ENCODE measurements at places on chromosomes 5 and 9.

GRCh38 chr5:67678594-67678993 lies 482.0 kb upstream of the CD180 start:
- no peak for DNase-seq

DNA sequence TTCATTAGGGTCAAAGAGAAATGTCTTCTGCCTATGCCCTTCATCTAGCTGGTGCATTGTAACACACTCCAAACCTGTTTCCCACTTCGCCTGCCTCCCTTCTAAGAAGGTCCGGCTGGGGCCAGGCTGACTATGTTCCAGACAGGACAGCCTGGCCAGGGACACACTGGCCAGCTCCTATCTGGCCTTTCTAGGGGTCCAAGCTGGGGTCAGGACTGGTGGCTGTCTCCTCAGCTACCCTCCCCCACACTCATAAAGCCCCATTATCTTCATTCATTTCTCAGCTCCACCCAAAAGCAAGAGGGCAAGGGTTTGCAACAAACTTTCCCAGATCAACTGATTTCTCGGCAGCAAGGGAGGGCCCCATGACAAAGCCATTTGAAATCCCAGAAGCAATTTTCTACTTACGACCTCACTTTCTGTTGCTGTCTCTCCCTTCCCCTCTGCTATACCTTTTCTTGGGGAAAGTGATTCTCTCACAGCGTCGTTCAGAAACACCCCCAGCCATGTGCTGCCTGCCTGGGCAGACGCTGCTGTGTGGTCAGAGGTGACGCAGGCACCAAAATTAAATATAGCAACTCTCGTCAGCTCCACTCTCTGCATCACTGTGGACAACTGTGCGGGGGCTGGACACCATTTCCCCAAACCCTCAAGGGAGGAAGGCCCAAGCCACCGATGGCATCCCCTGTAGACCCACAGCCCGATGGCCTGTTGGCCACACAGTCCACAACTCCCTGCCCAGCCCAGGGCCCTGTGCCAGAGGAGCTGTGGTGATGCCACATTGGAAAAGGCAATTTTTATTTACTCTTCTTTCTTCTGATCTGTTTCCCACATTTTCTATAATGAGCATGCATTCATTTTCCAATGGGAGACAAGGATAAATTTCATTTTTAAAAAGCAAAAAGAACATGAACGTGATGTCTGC lies 6.1 kb downstream of the IL13 start:
- no peak for DNase-seq

DNA sequence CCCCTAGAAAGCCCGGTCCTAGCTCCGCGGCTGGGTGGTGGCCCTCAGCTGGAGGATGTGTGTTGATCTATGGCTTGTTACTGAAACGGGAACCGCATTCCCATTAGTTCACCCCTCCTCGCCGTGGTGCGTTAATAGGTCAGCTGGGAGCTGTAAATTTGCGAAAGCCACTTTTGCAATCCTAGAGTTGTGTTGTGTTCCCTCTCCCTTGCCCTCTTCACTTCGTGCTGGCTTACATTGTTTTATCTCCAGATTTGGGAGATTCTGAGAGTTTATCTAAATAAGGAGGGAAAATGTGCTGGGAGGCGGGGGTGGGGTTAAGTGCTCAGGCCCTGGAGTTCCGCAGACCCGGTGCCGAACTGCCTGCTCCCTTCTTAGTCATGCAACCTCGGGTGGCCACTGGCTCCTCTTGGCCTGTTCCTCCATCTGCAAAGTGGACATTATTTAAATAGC lies 62.8 kb downstream of the HMCN2 start:
- no peak for DNase-seq

DNA sequence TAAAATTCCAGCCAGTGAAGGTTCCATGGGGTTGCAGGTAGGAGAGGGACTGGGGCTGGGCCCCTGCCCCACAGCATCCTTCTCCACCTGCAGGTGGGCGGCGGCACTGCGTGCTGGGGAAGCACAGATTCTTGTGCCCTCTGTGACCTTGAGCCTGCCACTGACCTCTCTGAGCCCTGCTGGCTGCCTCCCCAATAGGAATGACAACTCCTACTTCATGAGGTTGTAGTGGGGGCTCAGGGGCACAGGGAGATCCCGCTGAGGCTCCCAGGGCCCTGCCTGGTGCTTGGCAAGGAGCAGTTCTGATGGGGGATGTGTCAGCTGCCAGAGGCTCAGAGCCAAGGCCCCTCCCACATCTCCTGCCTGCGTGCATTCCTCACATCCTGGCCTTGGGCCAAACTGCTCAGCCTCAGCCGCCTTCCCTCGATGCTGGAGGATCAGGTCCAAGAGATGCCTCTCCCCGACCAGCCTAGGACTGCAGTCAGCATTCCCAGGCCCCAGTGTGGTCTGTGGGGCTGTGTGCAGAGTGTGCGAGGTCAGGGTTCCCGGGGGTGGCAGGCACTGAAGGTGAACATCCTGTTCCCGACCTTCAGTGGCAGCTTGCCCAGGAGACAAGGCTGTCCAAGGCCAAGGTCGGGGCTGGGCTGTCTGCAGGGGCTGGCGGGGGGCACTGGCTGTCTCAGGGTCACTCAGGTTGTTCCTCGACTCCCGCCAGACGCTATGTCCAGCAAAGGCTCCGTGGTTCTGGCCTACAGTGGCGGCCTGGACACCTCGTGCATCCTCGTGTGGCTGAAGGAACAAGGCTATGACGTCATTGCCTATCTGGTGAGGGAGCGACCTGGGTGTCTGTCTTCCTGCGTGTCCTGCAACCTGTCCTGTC lies 7.0 kb downstream of the ASS1 start:
- no peak for DNase-seq

GRCh38 chr9:130078547-130078946 lies 24.8 kb downstream of the GPR107 start:
- DNase-seq: no peak

GRCh38 chr9:126678989-126679388 lies 65.3 kb downstream of the LMX1B start:
- DNase-seq: no peak

GRCh38 chr5:94674490-94675382 lies 56.3 kb downstream of the SLF1 start:
- no peak for DNase-seq

GRCh38 chr9:33924978-33925797 lies 108.2 kb downstream of the UBE2R2 start:
- DNase-seq: no peak

DNA sequence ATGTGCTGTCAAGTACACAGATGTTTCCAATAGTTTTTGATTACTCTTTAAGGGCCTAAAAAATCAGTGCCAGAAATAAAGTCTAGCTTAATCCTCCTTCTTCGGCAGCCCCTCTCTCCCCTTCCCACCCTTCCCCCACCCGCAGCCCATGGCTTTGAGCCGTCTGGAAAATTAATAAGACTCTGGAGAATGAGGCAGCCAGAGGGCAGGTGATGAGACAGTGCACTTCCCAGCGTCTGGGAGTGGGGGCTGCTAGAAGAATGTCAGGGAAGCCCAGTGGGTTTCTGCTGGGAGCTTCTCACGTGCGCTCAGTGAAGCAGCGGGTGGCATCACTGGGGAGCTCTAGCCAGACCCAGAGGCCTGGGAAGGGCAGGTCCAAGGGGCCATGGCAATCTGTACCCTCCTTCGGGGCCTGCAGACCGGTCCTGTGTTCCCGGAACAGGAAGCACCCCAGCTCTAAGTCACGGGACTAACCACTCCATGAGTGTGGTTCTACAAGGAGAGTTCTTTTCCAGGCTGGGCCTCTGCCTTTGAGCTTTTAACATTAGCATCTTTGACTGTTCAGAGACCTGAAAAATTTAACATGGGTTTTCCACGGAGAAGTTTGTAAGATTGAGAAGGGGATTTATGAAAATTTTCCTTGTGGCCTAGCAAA lies 164.8 kb upstream of the OTULINL start:
- DNase-seq: no peak

DNA sequence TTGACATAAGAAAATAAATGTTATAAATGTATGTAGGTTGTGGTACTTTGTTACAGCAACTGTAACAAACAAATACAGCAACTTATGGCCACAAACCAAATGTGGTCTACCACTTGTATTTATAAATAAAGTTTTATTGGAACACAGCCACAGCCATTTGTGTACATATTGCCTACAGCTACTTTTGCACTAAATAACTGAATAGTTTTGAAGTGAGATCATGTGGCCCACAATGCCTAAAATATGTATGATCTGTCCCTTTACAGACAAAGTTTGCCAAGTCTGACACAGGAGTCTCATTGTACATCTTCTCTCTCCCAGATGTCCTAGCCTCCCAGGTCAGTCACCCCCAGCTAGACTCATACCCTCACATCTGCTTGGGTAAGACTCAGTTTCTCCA lies 283.6 kb upstream of the PRDM9 start:
- no peak for DNase-seq

DNA sequence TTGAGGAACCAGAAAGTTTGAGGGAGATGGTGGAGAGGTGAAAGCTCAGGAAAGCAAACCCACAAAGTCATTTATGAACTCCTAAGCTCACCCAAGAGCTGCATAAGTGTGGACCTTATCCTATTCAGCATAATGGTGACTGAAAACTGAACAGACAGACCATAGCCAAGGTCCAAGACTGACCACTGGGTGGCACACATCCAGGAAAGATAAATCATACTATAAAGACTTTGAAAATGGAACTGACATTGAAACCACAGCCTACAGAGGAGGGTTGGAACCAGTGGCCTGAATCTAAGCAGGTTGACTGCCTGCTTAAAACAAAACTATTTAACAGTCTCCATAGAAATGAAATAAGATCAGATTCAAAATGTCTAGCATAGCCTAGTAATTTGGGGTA lies 121.0 kb upstream of the RGS7BP start:
- no peak for DNase-seq

- no peak for DNase-seq
Measured at GRCh38 chr5:148856009-148856367, 29.6 kb downstream of the ADRB2 start.

DNA sequence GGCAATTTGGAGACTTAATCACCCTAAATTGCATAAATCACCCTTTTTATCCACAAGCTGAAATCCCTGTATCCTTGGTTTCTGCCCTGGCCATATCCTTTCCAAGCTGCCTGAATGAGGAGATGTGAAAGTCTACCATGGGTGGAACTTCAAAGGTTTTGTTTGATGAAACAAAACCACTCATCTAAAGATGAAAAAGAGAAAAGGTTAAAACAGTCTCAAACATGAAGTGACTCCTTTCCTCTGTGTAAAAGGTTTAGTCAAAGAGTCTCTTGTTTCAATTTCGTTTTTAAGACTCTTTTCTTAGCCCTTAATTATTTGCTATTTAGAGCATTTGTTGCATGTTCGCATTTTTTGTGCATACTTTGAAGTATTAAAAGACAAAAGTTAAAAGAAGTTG lies 11.2 kb downstream of the SLC45A2 start:
- no peak for DNase-seq

DNA sequence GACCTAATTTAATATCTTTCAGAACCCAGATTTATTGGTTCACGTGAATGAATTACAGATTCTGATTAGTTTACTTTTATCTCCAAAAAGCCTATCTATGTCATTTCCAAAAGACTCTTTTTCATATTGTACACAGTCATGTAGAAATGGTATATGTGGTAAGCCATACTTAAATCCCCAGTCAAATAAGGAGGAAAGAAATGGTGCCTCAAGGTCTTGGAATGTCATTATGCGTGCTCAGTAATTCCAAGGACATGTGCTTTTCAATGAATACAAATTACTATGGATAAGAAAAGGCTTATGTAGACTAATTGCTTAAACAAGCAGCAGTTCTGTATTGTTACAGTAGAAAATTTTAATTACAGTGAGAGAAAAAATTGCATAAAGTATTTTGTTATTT lies 64.1 kb upstream of the TYRP1 start:
- no peak for DNase-seq

- DNase-seq: no peak
Measured at GRCh38 chr5:158414333-158414762, 555.4 kb upstream of the CLINT1 start.

- DNase-seq: no peak
Measured at GRCh38 chr5:112077180-112077579, 320.2 kb upstream of the NREP start.

- DNase-seq: no peak
Measured at GRCh38 chr5:127186657-127187056, 103.9 kb upstream of the MEGF10 start.

All from activated T-cell treated with anti-CD3 and anti-CD28 coated beads for 48 hours (primary cell).